ENCODE measurements at places on chromosomes 7 and 10. TPM values are rescaled to one million over a fixed set of nuclear protein-coding genes. Genes with fewer than 3 reads are reported as not detected.

DNA sequence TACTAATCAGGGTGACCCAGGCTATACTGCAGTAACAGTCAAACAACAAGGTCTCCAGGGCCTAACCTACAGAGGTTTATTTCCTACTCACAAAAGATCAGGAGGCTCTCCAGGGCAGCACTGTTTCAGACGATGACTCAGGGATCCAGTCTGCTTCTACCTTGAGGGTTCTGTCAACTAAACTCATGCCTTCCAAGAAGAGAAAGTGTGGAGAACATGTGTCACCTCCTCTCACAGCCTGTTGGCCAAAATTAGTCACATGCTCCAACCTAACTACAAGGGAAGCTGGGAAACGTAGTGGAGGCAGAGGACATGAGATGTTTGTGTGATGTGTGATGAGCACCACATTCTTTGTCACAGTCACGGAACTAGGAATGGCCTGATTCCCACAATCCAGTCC, 14.7 kb upstream of the INA start:
- H3K4me3 ChIP-seq = no peak overlapping the region
- DNase-seq = no peak
- peaks cover 18% of the 10 kb centered on the region for H3K27me3 ChIP-seq
- H3K4me1 ChIP-seq = no peaks in the 10 kb centered on the region

DNA sequence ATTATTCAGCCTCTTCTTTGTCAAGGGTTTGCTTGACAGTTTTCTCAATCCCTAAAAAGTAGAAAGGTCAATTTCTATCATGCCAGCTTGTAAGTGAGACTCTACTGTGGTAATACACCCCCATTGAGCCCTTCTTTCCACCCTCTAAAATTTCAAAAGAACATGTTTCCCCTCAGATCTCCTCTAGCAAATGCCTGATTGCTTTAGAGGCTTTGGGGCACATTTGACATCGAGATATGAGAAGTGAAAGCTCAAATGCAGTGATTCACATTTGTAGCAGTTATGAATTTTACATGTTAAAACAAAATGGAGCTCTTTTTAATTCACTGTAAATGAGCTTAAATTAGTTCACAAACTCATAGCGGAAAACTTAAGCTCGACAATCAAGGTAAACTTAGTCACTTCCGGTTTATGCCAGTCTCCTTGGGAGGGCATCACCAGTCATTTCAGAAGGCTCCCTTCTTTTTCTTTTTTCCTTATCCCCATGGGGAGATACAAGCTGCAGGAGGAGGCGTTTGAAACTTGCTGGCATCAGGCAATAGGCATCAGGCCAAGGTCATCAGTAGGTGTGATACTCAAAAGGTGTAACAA, 55.3 kb upstream of the ADO start:
- no peaks in the 10 kb centered on the region for H3K36me3 ChIP-seq
- H3K27ac ChIP-seq = no peak overlapping the region

DNA sequence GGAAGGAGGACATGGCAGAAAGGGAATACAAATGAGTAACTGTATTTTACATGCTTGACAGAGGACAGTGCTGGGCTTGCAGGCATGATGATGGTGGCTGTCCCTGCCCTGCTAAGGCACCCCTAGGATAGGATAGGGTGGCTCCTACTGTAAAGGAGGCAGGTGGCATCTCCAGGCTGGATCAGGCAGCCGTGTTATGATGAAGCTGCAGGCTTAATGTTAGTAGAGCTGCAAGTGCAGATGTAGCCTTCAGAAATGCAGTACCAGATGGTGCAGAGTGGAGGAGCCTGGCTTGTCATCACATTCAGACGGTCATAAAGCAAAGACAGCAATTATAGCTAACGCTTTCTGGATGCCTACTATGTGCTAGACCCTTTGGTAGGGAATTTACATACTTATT, 287.9 kb upstream of the PODXL start:
- H3K27ac ChIP-seq = no peak overlapping the region
- H3K36me3 ChIP-seq = no peaks in the 10 kb centered on the region
- no peaks in the 10 kb centered on the region for H3K27me3 ChIP-seq
- H3K4me3 ChIP-seq = no peak overlapping the region
- no peak for DNase-seq
- H3K4me1 ChIP-seq = no peaks in the 10 kb centered on the region

DNA sequence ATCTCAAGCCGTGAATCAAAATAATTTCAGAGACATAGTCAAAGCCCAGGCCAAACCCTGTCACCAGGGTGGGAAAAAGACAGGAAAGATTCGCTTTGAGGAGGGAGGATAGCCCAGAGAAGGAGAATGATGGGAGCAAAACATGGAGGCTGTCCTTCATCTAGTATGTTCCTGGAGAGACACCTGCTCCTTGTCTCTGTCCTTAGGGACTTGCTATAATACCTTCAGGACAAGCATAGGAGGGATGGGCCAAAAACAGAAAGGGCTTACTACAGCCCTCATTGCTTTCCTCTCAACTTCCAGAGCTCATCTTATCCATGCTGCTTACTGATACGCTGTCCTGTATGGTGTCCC, 593.7 kb downstream of the LRMDA start:
- no peak for DNase-seq
- H3K4me1 ChIP-seq = no peaks in the 10 kb centered on the region
- no peak overlapping the region for H3K27ac ChIP-seq
- H3K4me3 ChIP-seq = no peak overlapping the region
- H3K36me3 ChIP-seq = no peaks in the 10 kb centered on the region
- H3K27me3 ChIP-seq = no peaks in the 10 kb centered on the region

DNA sequence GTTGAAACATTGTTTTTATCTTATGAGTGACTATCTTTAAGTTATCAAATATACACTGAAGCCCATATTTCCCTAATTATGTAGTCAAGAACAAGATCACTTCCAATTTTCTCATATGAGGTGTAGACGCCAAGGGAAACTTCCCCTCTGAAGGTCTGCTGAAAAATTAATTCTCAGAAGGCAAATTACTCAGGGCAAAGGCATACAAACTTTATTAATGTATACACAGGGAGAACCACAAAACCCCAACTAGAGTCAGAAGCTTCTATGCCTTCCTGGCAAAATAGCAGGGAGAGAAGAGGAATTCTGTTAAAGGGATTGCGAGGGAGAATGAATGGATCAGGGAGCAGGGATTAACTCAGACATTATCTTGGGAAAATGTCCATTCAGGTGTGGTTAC, 83.4 kb downstream of the DOCK4 start:
- H3K36me3 ChIP-seq = no peaks in the 10 kb centered on the region
- peaks cover 2% of the 10 kb centered on the region for H3K4me1 ChIP-seq
- H3K27me3 ChIP-seq = no peaks in the 10 kb centered on the region
- no peak overlapping the region for H3K27ac ChIP-seq
- DNase-seq = no peak

- no peaks in the 10 kb centered on the region for H3K27me3 ChIP-seq
- no peaks in the 10 kb centered on the region for H3K4me1 ChIP-seq
- no peak overlapping the region for H3K27ac ChIP-seq
- no peak for DNase-seq
Observed at GRCh38 chr10:1403508-1404322, 333.6 kb downstream of the ADARB2 start.

- H3K27ac ChIP-seq = no peak overlapping the region
- no peak overlapping the region for H3K4me3 ChIP-seq
- peaks cover 4% of the 10 kb centered on the region for H3K4me1 ChIP-seq
- no peak for DNase-seq
Observed at GRCh38 chr7:30791114-30791513, 19.9 kb downstream of the MINDY4 start.

- no peaks in the 10 kb centered on the region for H3K36me3 ChIP-seq
- no peak for DNase-seq
- no peaks in the 10 kb centered on the region for H3K27me3 ChIP-seq
- no peak overlapping the region for H3K4me3 ChIP-seq
- no peaks in the 10 kb centered on the region for H3K4me1 ChIP-seq
Observed at GRCh38 chr7:118243695-118244094, 19.2 kb downstream of the ANKRD7 start.

GRCh38 chr10:71042216-71042615, 153.9 kb upstream of the PCBD1 start:
- H3K4me1 ChIP-seq = no peaks in the 10 kb centered on the region
- no peak overlapping the region for H3K27ac ChIP-seq
- no peak for DNase-seq
- no peak overlapping the region for H3K4me3 ChIP-seq

- H3K36me3 ChIP-seq = no peaks in the 10 kb centered on the region
- H3K27ac ChIP-seq = no peak overlapping the region
- H3K4me3 ChIP-seq = no peak overlapping the region
- H3K4me1 ChIP-seq = no peaks in the 10 kb centered on the region
- no peaks in the 10 kb centered on the region for H3K27me3 ChIP-seq
Observed at GRCh38 chr7:35003679-35004303, 33.5 kb downstream of the DPY19L1 start.

DNA sequence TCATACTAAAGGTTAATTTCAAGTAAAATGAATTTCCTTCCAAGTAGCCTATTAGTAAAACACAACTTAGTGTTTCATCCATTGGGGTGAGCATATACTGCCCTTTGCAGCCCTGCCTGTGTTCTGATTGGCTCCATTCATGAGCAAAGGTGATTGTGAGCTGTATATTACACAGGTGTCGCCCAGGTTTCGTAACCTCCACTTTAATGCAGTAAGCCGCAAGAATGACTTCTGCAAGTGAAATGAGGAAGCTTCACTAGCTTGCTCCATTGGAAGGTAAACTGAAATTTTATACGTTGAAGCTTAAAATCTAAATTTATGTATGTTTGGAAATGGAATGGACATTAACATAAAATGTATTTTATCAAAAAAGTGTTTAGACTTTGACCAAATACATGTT, 24.4 kb downstream of the MTURN start:
- H3K27me3 ChIP-seq = no peaks in the 10 kb centered on the region
- H3K4me3 ChIP-seq = no peak overlapping the region
- H3K4me1 ChIP-seq = peaks cover 21% of the 10 kb centered on the region
- no peak for DNase-seq
- H3K36me3 ChIP-seq = no peaks in the 10 kb centered on the region
- peak overlapping the region; percentile 40 for H3K27ac ChIP-seq

DNA sequence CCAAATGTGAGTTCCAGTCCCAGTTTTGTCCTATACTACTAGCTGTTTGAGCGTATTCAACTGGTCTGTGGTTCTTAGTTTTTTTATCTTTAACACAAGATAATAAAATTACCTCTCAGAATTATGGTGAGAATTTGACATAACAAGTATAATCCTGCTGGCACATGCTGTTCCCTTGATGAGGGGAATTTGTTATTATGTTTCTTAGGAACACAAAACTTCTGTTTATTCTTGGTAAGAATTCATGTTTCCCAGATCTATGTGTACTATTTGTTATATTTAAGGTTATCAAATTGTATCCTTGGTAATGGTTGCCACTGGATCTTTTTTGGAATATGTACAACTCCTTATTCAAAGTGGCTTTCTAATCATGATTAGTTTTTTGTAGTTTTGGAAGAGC, 335.6 kb downstream of the ADK start:
- H3K27ac ChIP-seq = no peak overlapping the region
- no peak overlapping the region for H3K4me3 ChIP-seq
- H3K36me3 ChIP-seq = no peaks in the 10 kb centered on the region
- H3K4me1 ChIP-seq = no peaks in the 10 kb centered on the region
- no peak for DNase-seq

- DNase-seq = no peak
- H3K4me1 ChIP-seq = no peaks in the 10 kb centered on the region
- H3K4me3 ChIP-seq = no peak overlapping the region
Observed at GRCh38 chr7:108423089-108423989, 32.9 kb downstream of the NRCAM start.

GRCh38 chr10:1109795-1110673, 53.8 kb downstream of the WDR37 start:
- H3K27ac ChIP-seq = no peak overlapping the region
- H3K36me3 ChIP-seq = peaks cover 89% of the 10 kb centered on the region
- no peaks in the 10 kb centered on the region for H3K4me1 ChIP-seq
- no peaks in the 10 kb centered on the region for H3K27me3 ChIP-seq

DNA sequence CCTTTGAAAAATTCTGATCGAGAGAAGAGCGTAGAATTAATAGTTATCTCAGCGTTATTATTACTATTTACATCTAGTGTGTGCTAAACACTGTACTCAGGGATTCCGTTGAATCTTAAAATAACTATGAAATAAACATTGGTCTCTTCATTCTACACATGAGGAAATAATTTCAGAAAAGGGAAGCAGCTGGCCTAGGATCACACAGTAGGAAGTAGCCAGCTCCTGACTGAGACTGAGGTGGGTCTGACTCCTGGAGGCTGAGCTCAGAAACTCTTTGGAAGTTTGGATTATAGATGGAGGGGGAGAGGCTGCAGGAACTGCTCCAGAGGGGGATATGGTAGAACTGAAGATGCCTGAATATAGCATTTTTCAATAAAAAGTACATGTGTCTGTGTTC, 183.9 kb upstream of the WDR11 start:
- no peaks in the 10 kb centered on the region for H3K27me3 ChIP-seq
- no peak for DNase-seq
- no peaks in the 10 kb centered on the region for H3K36me3 ChIP-seq

- no peak for DNase-seq
- no peak overlapping the region for H3K27ac ChIP-seq
- H3K36me3 ChIP-seq = no peaks in the 10 kb centered on the region
Observed at GRCh38 chr7:142777318-142777717, 6.5 kb downstream of the PRSS2 start.

DNA sequence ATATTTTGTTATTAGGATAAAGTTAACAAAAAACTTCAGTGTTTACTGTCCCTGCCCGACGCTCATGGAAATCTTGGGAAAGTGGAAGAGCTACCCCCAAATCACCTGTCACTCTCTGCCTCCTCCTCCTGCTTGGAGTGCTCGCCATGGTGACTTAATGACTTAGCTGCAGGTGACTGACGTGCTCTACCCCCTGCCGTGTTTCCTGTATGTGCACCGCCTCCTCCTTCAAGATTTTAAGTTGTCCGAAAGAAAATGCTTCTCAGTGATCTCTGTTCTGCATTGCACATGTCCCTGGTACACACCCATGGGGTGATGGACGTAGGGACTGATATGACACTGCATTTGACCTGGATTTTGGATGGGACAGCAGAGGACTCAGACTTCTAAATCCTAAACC, 338.8 kb upstream of the SHH start:
- H3K36me3 ChIP-seq = no peaks in the 10 kb centered on the region
- peak; percentile 27 for DNase-seq
- H3K27ac ChIP-seq = no peak overlapping the region
- H3K4me1 ChIP-seq = no peaks in the 10 kb centered on the region

DNA sequence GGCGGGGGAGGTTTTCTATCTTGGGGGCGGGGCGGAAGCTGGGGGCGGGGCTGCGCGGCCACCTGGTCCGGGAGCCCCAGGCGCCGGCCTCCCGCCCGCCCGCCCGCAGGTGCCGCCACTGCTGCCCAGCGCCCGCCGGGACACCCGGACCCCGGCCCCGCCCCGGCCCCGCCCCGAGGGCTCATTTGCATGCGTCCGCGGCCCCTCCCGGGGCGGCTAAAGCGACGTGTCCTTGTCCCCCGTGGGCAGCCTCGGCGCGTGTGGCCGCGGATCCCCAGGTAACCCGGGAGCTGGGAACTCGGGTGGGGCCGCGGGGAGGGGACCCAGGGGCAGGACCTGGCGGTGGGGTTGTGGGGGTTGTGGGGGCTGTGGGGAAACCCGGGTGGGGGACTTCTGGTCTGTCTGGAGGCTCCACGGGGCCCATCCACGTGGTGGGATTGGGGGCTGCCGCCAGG, at the start of gene BHLHA15:
BHLHA15 (plus strand) TSS at position 219 of the 455 bp plus-strand sequence. CDS start 871 bp downstream, outside the sequence.
- peaks cover 18% of the 10 kb centered on the region for H3K36me3 ChIP-seq
- H3K4me3 ChIP-seq = peak within 1 kb of the TSS; percentile 30
- H3K27ac ChIP-seq = no peak within 1 kb of the TSS
- peak; percentile 83 for DNase-seq
- H3K4me1 ChIP-seq = no peaks in the 10 kb centered on the region

The SFRP4 gene
- 6.7 TPM for total RNA-seq

The CALCR gene
- total RNA-seq = not detected

The SYNPO2L gene
- total RNA-seq = 5.9 TPM

The KCND2 gene
- 0.61 TPM for total RNA-seq

The FAM25G gene
- not detected for total RNA-seq

The PRKCQ gene
- total RNA-seq = 9.8 TPM

Measured in upper lobe of right lung (tissue), 1 donor.